ENCODE measurements at places on chromosomes 5 and 9.

DNA sequence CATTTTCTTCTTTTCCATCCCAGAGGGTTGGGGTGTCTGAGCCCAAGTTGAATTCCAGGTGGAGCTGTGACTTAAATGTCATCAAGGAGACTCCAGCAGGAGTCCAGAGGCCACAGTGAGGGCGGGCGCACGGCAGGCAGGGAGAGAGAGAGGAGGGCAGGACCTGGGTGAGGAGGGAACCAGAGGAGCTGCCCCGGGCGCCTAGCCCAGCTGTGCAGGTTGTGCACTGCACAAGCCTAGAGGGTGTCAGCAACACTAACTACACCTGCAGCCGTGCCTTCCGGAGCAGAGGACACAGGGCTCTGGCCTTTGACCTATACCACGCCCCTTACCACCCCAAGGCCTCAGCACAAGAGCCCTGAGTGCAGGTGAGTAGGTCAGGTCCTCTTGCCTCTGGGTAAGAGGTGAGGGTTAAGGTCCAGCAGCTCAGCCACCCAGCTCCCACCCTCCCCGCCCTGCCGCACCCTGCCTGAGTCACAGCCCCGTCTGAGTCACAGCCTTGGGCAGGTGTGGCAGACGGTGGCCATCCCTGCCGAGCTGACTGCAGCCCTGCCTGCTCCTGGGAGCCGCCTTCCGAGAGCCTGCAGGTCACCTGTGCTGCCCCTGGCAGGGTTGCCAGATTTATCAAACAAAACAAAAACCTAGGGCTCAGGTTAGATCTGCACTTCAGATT is 6.4 kb upstream of the AGPAT2 start:
- peak; percentile 91 for DNase-seq

DNA sequence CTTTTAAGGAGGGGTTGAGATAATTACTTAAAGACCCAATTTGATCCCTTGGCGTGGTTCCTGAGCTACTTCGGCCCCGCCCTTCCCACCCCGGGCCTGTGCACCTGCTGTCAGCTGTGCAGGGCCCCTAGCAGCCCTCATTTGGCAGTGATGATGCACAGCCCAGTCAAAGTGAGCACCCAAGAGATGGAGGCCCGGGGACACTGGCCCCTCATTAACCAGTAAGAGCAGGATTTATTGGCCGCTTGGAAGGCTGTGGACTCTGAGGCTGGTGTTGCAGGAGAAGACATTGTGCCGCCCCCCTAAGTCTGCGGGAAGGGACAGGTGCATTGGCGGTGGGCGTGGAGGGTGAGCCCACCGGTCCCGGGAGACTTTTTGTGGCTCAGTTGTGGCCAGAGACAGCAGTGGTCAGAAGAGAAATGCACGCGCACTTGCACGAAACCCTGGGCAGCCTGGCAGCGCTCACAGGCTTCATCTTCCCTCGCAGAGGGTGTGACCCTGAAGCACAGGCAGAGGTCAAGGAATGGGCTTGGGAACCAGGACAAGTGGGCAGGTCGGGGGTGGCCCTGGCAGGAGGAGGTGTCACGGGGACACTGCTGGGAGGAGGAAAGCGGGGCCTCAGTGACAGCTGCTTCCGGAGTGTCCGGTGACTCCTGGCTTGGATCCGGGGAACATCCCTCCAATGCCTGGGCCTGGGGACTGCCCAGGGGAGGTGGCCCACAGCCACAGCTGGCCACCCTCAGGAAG is 74.0 kb upstream of the RXRA start:
- DNase-seq, result peak; percentile 48

GRCh38 chr9:127803507-127804352 is 1.0 kb downstream of the FPGS start:
- peak; percentile 88 for DNase-seq

- no peak for DNase-seq
Observed at GRCh38 chr9:77827104-77827784, 179.1 kb upstream of the GNA14 start.

- DNase-seq, result no peak
Observed at GRCh38 chr5:98975682-98976407, 47.0 kb upstream of the CHD1 start.

- peak; percentile 31 for DNase-seq
Observed at GRCh38 chr5:179199246-179199645, 139.1 kb downstream of the ZNF354C start.

DNA sequence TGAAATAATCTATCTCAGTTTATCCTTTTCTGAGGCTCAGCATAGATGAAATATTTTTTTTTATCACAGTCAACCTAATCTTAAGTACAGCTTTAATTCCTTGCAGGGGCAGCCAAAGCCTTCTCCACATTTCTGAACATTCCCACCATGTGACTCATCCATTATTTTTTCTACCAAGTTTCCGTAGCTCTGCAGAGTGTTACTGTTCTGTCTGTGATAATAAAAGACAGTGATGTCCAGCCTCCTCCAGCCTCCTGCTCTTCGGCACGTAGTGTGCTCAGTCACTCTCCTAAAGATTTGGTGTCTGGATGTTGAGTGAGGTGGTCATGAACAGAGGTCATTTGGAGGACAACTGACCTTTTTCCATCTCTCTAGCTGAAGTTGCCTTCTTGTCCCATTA is 338.1 kb upstream of the ADAMTS16 start:
- no peak for DNase-seq

DNA sequence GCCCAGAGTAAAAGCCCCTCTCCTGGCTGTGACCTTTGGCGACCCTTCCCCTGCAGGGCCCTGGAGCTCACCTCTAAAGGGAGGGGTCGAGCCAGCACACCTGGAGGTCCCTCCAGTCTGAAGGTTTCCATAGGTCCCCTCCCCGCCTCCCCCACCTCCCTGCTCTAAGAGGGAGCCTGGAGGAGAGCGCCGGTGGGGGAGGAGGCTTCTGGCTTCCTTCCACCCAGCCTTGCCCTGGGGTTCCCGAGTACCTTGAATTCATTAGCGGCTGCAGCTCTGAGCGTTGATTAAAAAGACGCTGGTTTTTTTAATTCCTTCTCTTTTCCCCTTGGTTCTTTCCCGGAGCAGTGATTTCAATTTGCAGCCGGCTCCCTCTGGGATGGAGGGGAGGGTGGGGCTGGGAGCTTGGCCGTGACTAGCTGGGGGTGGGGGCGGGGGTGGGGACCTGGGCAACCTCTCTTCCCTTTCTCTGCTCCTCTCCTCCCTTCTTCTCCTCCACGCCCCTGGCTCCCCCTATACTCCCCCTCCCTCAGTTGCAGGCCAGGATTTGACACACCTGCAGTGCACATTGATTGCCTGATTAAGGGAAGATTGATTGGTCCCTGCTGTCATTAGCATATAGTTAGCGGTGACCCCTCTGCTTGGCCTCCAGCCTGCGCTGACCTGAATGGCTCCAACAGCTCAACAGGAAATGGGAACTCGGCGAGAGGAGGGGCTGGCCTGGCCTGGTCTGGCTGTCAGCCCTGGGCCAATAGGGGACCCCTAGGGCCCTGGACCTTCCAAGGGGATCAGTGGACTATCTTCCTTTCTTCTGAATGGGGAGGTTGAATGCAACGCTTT is 67.5 kb upstream of the RAPGEF1 start:
- peak; percentile 36 for DNase-seq

DNA sequence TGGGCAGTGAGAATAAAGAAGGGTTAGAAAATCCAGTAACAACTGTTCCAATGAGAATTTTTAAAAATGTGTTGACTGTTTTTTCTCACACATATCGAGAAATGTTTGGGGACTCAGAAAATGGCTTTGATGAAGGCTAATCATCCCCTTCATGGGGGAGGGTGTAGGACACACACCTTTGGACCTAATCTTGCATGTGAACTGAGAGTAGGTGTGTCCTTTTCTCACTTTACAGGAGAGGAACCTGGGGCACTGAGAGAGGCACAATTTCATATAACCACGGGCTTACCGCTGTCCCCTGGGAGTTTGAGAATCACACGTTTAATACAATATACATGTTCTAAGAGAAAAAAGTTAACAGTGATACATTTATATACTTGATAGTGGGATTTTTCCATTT is 17.3 kb downstream of the FRRS1L start:
- no peak for DNase-seq

- no peak for DNase-seq
Observed at GRCh38 chr5:169133531-169133930, 167.4 kb downstream of the SLIT3 start.

- no peak for DNase-seq
Observed at GRCh38 chr5:132526974-132527564, 16.3 kb downstream of the IL5 start.

DNA sequence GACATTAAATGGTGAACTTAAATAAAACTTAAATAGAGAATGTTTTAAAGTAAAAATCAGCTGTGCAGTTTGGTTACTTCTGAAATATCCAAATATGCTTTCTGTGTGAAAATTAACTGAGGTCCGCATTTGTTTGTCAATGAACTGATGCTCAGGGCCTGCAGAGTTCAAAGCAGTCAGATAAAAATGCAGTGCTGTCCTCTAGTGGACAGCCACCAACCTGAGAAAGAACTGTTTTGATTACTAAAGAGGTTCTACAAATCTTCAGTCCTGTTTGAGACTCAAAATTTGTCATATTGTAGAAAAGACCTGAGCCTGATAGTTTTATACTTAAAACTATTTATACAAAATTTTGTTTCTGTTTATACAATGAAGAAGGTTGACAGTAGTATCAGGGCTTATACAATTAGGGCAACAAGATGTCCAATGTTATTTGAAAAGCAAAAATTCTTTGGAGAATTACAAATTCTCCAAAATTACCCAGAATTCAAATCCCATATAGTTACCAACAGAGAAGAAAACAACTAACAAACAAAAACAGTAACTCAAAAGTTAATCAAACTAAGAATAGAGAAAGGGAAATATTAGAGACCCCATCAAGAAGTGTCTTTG is 232.3 kb upstream of the TBCA start:
- DNase-seq, result no peak

DNA sequence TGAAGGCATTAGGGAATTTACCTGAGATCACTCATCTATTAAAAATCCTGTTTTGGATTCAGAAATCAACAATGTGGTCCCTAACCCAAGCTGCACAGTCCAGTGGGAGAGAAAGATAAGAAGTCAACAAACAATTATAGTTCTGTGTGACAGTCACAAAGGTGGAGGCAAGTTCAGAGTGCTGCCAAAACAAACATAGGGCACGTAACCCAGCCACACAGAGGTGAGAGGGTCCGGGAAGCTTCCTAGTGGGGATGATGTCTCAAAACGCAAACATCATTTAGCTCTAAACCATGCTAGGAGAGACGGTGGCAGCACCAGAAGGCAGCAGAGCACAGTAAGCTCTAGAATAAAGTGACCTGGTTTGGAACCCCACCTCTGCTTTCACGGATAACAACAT is 158.9 kb downstream of the MAPKAP1 start:
- DNase-seq, result no peak

DNA sequence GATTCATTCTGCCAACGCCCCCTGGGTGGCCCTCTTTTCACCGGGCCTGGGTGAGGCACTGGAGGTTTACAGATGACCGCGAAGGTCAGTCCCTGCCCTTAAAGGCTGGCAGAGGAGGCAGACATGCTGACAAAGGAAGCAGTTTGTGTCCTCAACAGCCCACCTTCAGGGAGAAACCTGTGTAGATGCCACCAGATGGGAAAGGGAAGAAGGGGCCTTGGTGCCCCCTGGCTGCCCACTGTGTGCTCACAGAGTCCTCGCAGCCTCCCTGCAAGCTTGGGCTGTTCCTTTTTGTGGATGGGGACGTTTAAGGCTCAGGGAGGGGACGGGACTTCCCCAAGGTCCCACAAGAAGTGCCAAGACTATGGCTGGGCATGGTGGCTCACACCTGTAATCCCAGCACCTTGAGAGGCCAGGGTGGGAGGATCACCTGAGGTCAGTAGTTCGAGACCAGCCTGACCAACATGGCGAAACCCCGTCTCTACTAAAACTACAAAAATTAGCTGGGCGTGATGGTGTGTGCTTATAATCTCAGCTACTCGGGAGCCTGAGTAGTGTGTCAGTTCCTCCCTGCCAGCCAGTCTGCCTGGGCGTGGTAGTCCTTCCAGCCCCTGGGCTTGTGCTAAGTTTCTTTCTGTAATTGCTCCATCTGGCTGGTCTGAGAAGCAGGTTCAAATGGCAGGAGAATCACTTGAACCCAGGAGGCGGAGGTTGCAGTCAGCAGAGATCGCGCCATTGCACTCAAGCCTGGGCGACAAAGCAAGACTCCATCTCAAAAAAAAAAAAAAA is 36.2 kb downstream of the NEK6 start:
- DNase-seq, result no peak

- no peak for DNase-seq
Observed at GRCh38 chr5:9233712-9234111, 312.2 kb downstream of the SEMA5A start.
